ENCODE measurements at places on chromosomes 6 and 20.

- DNase-seq, result no peak
Measured at GRCh38 chr20:50385733-50386640, 124.2 kb upstream of the PTPN1 start.

DNA sequence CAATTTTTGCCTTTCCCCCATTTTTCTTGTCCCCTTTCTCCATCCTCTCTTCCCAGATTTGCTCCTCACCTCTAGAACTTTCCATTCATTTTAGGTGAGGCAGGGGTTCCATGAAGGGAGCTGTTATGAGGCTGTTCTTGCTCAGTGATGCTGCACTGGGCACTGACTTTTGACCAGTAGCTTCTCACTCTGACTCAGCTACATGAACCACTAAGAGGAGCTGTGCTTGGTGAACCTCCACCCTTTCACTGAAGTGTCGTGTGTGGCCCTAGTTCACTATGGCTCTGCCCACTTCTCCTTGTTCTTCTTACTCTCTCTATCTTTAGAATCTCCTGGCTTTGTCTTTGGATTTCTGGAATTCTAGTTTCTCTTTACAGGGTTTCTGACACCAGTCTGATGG, 307.1 kb upstream of the RNF24 start:
- DNase-seq, result no peak

DNA sequence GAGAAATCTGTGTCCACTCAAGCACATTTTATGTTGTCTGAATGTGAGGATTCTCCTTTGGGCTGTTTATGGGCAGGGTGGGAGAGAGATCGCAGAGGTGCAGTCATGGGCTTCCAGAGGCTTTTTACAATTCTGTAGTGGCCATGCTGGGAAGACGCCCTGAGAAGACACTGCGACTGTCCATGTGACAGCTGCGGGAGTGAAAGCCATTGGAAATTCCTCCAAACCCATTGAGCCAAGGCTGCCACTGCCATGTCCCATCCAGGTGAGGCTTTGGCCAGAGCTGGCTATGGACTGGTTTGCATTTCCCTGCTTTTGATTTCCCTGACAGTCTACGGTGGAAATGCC, 216.9 kb upstream of the ECI2 start:
- no peak for DNase-seq

GRCh38 chr6:54419885-54420284, 111.6 kb downstream of the TINAG start:
- DNase-seq, result no peak

DNA sequence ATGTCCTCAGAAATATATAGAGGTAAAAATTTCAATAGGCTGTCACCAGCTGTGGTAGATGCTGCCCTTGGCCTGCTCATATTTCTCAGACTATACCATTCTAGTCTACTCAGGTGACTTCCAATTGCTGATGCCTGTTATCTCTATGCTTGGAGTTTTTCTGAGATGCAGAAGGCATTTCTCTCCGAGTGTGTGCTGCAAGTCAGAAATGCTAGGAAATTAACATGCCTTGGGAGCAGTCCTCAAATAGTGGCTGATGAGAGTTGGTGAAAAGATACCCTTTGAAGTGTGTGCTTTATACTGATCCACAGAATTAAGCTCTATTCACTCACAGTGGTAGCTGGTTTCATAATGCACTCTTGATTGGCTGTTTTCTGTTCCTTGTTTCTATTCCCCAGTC, 43.2 kb upstream of the PKIB start:
- no peak for DNase-seq

Measured in esophagus squamous epithelium (tissue), 5 donors.